ENCODE measurements at places on chromosomes 16 and 17.

DNA sequence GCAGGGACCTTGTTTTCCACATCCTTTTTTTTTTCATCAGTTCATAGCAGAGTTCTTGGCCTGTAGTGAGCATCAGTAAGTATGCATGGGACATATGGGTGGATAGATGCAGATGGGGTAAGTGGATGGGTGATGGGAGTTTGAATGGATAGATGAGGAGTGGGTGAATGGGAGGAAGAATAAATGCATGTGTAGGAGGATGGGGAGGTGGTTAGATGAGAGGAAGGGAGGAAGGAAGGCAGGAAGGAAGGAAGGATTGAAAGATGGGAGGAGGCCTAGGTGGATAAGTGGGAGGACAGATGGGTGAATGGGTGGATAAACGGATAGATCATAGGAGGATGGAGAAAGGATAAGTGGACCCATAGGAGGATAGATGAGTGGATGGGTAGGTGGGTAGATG, 3.9 kb upstream of the BEAN1 start:
- no peak for DNase-seq

DNA sequence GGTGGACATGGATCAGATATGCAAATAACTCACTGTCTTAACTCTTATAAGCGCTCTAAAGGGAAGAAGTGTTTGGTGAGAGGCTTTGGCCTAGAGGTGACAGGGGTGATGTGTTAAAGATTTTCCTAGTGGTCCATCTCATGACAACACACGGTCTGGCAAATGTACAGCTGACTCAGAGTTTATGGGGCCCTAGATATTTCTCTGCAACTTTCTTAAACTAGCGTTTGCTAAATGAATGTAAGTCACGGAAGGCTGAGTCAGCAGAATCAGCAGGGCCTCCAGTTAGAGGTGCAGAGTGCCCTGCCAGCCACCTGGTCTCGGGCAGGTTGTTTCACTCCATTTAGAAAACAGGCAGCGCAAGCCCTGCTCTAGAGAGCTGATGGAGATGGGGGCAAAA, 40.1 kb downstream of the CLEC16A start:
- no peak for DNase-seq

- no peak for DNase-seq
These were observed 26.6 kb upstream of the SRCIN1 start for GRCh38 chr17:38632334-38632733.

DNA sequence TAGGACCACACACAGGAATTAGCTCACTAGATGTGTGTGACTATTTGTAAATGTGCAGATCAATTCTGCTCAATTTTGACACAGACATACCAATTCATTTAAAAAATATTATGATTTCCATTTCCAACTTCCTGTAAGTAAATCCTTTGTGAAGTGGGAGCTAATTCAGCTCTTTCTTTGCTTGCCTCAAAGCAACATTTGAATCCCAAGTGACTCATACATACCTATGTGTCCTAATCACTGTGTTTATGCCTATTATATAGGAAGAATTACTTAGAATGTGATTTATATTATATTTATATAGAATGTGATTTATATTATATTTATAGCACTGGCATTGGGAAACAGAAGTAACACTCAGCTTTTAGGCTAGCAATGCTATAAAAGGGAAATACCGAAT, 195.9 kb upstream of the C17orf78 start:
- DNase-seq, result no peak

- no peak for DNase-seq
These were observed 252.2 kb upstream of the DYNLRB2 start for GRCh38 chr16:80288616-80289015.

- no peak for DNase-seq
These were observed 67.0 kb downstream of the PRMT7 start for GRCh38 chr16:68377667-68378393.

- no peak for DNase-seq
These were observed 14.5 kb downstream of the BAIAP2 start for GRCh38 chr17:81049372-81049911.

GRCh38 chr16:70642633-70643032, 3.7 kb upstream of the IL34 start:
- DNase-seq, result no peak

DNA sequence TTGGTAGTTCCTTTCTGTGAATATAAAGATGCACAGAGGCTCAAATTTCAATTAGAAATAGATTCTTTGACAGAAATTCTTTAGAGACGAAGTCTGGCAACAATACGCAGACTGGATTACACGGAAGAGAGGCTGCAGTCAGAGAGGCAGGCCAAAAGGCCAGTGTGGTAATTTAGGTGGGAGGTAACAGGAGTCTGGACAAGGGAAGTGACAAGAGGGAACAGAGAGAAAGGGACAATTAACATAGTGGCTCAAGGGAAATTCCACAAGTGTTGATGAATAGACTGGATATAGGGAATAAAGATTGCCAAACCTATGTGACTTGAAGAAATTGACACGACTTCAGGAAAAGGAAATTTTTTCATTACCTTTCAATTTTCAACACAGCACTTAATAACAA, 54.6 kb downstream of the STX8 start:
- no peak for DNase-seq

DNA sequence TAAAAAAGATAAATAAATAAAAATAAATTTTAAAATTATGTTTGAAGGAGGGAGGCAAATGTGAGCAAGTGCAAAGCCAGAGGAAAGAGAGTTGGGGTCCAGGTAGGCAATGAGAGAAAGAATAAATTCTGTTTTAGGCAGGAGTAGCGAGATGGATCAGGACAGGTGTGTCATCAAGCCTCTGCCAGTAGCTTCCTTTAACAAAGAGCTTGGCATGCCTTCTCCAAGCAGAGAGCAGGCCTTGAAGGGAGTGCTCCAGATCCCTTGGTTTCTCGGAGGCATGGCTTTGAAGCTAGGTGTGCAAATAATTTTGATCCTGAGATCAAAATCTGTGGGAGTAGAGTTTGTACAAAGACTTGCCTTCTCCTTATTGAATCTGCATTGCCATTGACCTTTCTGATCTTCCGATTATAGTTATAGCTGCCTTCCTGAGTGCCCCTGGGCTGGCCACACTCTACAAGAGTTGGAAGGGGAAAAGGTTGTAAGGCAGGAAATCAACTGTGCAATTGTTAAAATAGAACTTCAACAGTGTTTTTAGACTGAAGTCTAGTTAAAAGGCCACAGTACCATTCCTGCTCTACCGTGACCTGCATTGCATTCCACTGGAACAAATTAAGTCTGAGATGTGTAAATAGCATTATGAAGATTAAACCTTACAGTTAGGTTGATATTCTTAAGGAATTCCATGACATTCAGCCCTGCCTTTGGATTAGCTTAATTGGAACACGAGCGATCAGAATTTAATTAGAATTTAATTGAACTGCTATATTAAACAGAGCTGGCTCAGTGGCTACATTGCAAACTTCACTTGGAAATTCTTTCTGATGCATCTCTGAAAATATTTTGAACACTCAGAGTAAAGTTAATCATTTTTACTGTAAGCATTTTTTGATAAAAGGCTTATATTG, 33.7 kb downstream of the IQCK start:
- no peak for DNase-seq

DNA sequence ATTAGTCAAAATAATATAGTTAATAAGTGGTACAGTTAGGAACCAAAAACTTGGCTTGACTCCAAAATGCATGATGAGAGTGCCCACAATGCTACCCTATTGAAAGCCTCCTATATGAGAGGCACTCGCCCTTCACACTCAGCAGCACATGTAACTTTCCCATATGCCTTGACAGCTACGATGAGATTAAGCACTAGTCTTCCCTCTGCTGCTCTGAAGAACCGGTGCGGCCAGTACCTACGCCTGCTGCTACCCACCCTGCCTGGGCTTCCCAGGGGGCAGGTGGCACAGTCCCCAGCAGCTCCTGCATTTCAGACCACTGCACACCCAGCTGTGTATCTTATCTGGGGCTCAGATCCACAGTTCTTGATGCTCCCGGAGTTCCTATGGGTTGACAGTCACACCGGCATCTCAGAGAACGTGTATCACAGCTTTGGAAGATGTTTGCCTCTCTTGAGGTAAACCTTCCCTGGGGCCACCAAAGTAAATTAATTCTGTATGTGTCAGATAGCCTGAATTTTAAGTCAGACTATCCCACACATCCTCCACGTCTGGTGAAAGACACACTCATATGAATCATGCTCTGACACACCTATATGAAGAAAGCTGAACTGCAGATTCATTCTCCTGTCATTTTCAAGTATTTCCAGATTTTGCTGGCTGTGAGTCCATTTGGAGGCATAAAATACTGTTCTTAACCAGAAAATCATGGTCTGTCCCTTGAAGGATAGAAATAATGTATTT, 77.8 kb downstream of the MYH10 start:
- DNase-seq, result no peak

- no peak for DNase-seq
These were observed 15.1 kb upstream of the DHX8 start for GRCh38 chr17:43468691-43469139.

Measured in NCI-H748 treated with DMSO at 0.1 percent for 48 hours (cell line).